ENCODE measurements at places on chromosomes 12 and 14.

DNA sequence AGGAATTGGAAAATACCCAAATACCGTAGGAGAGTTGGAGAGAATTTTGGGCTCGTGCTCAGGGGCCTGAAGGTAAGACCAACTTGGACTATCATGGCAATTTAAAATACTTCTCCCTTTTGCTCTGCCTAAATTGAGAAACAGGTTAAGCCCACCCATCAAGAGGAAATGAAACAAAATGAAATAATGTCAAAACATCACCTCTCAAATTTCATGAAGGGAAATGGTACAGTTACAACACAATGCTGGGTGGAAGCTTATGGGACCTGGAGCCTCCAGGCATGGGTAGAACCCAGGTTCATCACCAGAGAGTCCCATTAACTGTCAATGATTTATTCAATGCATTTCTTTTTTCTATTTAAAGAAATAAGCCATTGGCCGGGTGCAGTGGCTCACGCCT lies 33.7 kb downstream of the FOS start:
- no peak for DNase-seq

- no peak for DNase-seq
These were observed 3.2 kb downstream of the STAB2 start for GRCh38 chr12:103590271-103590670.

- no peak for DNase-seq
These were observed 61.2 kb downstream of the SLC38A1 start for GRCh38 chr12:46207644-46208043.

- DNase-seq: peak; percentile 60
These were observed 11.3 kb upstream of the SNAPC1 start for GRCh38 chr14:61750708-61751474.

DNA sequence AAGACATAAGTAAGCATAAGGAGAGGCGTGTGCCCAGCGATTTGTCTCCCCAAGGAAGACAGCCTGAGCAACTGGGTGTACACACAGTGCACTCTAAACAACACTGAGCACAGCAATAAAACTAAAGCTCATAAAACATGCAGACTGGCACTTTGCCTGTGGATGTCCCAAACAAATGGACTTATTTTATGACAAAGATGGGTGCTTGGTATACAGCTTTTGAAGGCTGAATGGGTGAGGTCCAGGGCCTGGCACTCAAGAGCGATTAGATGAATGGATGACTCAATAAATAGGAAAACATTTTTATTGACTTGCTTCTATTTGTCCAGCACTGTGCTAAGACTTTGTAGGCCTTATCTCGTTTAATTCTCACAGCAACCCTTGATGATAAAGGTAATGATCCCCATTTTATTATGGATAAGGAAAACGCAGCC lies 28.5 kb downstream of the LGMN start:
- no peak for DNase-seq

- no peak for DNase-seq
These were observed 177.5 kb downstream of the DACT1 start for GRCh38 chr14:58815161-58815701.

- no peak for DNase-seq
These were observed 356.8 kb downstream of the ALG10 start for GRCh38 chr12:34379142-34379541.

- DNase-seq: no peak
These were observed 70.8 kb downstream of the DPF3 start for GRCh38 chr14:72822946-72823611.

GRCh38 chr14:76050797-76051392 lies 65.3 kb downstream of the IFT43 start:
- DNase-seq: peak; percentile 21

GRCh38 chr12:132886529-132887477 lies 602 bp downstream of the CHFR start:
- DNase-seq: no peak

DNA sequence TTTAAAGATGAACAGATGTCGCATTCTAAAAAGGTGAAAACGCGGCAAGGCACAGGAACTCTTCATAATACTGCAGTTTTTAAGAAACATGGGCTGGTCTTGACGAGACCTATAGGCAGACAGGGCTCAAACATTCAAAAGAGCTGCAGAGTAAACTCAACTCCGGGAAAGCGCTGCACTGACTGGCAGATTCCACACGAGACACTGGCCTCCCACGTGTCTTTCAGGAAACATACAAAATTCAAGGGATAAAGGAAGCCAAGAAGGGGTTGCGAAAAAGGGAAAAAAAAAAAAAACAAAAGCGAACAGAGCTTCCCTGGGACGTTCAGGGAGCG lies 614 bp upstream of the ARF6 start:
- no peak for DNase-seq

GRCh38 chr12:25421651-25422167 lies 131.4 kb downstream of the LMNTD1 start:
- DNase-seq: no peak

GRCh38 chr14:33317675-33318074 lies 379.0 kb downstream of the NPAS3 start:
- no peak for DNase-seq

GRCh38 chr14:74892745-74893144 lies 11.0 kb downstream of the DLST start:
- DNase-seq: no peak

DNA sequence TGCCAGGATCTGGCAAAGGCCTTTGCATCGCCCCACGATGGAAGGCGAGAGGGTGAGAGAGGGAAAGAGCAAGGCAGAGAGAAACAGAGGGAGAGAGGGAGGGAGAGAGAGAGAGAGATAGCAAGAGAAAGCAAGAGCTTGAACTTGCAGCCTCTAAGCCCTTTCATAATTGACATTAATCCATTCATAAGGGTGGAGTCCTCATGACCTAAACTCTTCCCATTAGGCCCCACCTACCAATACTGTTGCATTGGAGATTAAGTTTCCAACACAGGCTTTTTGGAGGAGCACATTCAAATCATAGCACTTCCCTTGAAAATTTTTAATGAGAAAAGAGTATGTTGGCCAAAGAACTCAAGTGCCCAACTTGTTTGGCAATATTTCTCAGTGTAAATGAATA lies 48.6 kb upstream of the ZDHHC17 start:
- no peak for DNase-seq

DNA sequence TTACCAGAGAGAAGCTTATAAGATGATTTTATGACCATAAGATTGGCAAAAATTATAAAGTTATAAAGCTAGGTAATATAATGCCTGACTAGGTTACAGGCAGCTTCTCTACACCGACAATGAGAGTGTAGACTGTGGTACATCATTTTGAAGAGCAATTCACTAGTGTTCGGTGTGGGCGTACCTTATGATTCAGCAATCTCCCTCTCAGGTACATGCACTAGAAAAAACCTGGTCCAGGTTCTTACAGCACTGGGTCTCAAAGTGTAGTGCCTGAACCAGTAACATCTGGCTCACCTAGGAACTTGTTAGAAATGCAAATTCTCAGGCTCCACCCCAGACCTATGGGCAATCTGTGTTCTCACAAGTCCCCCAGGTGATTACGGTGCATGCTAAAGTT lies 106.7 kb downstream of the RERG start:
- DNase-seq: no peak

GRCh38 chr14:23942587-23942986 lies 11.0 kb upstream of the DHRS4 start:
- no peak for DNase-seq

- DNase-seq: no peak
These were observed 121.2 kb downstream of the SLC6A15 start for GRCh38 chr12:84791444-84791843.

DNA sequence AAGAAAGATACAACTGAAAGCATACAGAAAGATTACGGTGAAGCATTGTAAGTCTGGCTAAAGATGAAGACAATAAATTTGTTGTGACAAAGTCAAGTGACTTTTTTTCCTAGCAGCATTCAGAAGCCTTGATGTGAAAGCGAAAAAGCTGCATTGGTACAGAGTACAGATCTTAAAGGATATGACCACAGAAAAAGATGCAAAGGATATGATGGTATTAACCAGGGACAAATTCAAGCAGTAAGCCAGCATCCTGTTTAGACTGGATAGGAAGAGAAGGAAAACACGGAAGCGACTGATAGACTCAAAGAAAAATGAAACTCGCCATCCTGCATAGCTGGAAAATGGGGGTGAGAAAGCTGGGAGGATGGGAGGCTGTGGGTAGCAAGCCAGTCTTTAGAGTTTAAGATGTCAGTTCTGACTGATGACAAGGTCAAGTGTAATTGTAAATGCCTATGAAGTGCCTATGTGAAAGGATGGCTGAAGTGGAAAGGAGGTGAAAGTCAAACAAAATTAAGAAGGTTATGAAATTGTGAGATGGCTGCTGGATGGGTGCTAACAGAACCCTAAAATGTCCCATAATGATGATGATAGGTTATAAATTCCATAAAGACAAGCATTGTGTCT lies 92.4 kb downstream of the PHLDA1 start:
- DNase-seq: no peak

GRCh38 chr14:102964152-102964730 lies 41.8 kb downstream of the AMN start:
- DNase-seq: no peak

- no peak for DNase-seq
These were observed 270.3 kb upstream of the DAAM1 start for GRCh38 chr14:58918066-58918738.

- no peak for DNase-seq
These were observed 62.2 kb upstream of the PCED1B start for GRCh38 chr12:47017041-47017713.

DNA sequence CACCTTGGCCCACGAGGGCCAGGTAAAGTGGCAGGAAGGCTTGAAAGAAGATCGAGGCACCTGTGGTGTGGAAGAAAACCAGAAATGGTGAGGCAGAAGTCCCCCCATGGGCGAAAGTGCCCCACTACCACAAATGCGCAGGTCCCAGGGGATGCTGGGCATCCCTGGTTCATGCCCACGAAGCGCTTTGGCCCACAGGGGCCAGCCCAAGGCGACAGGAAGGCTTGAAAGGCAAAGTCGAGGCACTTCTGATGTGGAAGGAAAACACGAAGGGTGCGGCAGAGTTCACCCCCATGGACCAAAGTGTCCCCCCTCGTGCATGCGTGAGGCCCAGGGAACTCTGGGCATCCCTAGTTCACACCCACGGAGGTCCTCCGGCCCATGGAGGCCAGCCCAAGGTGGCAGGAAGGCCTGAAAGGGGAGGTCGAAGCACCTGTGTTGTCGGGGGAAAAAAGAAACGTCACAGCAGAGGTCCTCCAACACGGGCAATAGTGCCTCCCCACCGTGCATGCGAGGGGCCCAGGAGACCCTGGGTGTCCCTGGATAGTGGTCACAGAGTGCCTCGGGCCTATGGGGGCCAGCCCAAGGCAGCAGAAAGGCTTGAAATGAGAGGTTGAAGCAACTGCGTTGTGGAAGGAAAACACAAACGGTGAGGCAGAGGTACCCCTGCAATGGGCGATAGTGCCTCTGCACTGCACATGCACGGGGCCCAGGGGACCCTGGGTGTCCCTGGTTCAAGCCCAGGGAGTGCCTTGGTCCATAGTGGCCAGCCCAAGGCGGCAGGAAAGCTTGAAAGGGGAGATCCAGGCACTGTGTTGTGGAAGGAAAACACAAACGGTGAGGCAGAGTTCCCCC lies 373.9 kb downstream of the ALG10 start:
- DNase-seq: no peak

GRCh38 chr12:18242380-18243089 lies 18.8 kb upstream of the PIK3C2G start:
- DNase-seq: no peak

DNA sequence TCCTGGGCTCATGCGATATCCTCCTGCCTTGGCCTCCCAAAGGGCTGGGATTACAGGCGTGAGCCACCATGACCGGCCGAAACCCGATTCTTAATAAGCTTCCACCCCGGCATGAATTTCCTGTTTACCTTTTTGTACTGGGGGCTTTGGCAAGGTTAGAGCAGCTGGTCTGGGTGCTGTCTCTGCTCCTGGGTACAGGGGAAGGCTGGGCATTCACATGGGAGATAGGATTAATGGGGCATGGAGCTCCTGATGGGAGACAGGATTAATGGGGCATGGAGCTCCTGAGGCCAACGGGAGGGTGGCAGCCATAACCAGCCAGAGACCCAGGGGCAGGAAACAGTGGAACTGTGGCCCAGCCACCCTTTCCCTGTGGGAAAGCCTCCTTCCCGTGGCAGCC lies 69.5 kb upstream of the DICER1 start:
- no peak for DNase-seq

GRCh38 chr14:74221741-74222140 lies 17.5 kb upstream of the VSX2 start:
- no peak for DNase-seq

- no peak for DNase-seq
These were observed 815.7 kb downstream of the NRXN3 start for GRCh38 chr14:78985668-78986381.

- no peak for DNase-seq
These were observed 215.5 kb downstream of the AEBP2 start for GRCh38 chr12:19654650-19655376.

DNA sequence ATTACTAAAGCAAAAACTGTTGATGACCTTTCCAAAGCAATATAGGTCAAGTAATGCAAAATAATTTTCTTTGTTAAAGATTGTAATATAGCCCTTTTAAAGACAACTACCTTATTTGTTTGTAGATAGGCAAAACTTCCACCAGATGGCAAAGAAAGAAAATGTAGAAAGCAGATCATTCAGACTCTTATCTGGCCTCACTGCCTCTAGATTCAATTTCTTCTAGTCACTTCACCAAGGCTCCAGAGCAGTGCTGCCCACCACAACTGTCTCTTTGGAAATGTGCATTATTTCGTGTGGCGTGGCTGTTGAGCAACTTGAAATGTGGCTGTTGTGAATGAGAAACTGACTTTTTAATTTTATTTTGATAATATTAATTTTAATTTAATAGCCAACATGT lies 127.1 kb downstream of the ITPR2 start:
- no peak for DNase-seq

- DNase-seq: no peak
These were observed 35.1 kb upstream of the ACTN1 start for GRCh38 chr14:69013943-69014782.

GRCh38 chr14:33611405-33612196 lies 339.3 kb downstream of the EGLN3 start:
- no peak for DNase-seq

- no peak for DNase-seq
These were observed 449.2 kb downstream of the DPF3 start for GRCh38 chr14:72444701-72445100.

GRCh38 chr12:121277374-121277759 lies 19.1 kb downstream of the CAMKK2 start:
- no peak for DNase-seq

DNA sequence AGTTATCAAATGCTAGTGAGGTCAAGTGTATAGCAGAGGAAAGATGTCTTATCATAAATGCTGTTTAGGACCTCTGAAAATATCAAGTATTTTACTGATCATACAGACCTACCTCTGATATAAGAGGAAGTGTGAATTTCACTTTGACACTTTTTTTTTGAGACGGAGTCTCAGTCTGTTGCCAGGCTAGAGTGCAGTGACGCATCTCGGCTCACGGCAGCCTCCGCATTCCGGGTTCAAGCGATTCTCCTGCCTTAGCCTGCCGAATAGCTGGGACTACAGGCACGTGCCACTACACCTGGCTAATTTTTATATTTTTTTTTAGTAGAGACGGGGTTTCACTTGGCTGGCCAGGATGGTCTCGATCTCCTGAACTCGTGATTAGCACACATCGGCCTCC lies 55.1 kb upstream of the PIK3C2G start:
- no peak for DNase-seq
